Activated T-cell treated with anti-CD3 and anti-CD28 coated beads, Interleukin-2, amount 50 U/mL, for 24 hours (primary cell): ENCODE measurements at places on chromosomes 6 and 20.

DNA sequence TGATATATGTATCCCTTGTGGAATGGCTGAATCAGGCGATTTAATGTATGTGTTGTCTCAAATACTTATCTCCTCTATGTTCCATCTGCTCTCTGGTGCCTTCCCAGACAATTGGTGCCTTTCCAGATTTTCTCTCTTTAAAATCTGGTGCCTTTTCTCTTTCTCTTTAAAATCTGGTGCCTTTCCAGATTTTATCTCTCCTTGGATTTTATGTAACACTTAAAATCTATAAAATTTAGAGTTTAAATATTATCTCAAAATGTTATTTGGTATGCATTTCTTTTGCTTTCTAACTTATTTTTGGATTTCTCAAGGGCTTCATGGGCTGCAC is 116.3 kb downstream of the KIF13A start:
- DNase-seq = no peak

DNA sequence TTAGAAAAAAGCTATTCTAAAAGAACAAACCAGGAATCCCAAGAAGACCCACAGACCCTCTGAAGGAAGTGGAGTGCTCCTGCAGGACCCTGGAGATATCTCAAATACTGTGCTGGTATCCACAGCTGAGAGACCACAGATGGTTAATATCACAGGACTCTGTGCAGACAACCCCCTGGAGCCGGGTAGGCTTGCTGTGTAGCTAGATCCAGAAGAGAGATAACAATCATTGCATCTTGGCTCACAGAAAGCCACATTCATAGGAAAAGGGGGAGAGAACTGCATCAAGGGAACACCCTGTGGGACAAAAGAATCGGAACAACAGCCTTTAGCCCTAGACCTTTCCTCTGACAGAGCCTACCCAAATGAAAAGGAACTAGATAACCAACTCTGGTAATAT is 689.5 kb downstream of the PHF3 start:
- DNase-seq = no peak

DNA sequence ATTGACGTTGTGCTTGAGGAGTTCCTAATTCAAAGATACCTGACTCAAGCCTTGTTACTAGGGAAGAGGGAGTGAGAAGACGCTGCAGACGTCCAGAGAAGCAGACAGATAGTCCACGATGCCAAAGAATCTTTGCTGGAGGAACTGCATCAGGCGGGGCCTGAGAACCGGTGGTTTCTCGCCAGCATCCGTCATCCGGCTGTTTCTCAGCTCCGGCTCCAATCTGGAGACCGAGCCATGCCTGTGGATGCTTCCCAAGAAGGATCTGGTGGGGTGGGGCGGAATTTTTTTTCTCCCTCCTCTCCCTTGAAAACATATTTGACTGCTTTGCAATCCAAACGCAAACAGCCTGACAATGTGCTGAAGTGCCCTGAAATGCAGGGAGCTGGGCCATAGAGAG is 125.8 kb upstream of the SRSF6 start:
- DNase-seq = no peak

DNA sequence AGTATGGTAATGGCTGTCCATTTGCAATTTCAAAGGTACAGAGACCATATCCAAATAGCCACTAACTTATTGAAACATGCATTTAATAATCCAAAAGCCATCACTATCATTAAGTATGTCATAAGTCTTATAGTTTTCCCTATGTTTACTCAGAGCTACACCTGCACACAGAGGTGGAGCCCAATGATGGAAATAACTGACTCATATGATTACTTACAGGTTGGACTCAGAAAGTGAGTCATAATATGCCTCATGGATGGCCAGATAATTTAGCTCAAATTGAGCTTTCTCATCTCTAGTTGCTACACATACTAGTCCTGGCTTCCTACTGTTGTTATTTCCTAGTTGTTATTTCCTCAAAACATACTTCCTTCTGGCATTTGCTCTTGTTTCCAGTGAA is 104.4 kb upstream of the KHDRBS2 start:
- DNase-seq = no peak

DNA sequence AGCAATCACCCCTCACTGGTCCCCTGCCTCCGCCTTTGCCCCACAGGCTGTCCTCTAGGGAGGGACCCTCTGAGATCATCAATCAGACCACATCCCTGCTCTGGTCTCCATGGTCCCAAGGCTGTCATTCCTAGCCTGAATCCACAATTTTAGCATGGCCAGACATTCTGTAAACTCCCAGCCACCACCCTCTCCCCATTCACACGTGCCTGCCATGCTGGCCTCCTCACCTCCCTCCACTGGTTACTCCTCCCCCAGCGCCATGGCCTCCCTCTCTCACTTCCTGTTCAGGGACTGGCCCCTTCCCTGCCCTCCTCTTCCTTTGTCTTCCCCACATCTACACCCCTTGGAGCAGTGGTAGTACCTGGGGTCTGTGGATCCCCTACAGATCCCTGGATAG is 150.7 kb upstream of the MLN start:
- no peak for DNase-seq

DNA sequence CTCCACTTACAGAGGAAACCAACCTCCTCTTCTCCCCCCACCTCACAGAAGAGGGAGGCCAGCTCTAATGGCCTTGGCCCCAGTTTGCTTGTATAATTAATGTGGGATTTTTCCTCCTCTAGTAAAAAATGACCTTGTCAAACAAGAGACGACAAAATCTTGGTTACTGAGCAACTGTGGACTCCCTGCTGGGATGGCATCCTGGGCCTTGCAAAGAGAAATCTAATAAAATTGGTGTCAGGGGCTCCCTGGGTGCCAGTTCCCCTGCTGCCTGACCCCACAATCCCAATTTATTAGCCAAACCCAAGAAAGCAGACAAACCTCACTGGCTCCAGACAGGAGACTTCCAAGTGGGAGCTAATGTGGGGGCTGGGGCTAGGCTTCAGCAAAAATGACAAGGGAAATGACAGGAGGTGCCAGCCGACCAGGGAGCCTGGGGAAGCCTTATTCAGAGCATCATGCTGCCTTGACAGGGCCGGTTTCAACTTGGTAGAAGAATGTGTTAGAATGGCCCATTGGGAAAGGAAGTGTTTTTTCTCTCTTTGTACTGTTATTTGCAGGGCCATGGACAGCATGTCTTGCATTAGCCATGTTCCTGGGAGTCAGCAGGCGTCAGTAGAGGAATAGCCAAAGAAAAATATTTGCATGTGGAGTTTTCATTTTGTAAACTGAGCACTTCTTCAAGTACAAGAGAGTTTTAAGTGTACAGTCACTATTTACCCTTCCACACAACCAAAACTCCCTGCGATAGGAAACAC is 816.9 kb downstream of the DHX35 start:
- DNase-seq = no peak

DNA sequence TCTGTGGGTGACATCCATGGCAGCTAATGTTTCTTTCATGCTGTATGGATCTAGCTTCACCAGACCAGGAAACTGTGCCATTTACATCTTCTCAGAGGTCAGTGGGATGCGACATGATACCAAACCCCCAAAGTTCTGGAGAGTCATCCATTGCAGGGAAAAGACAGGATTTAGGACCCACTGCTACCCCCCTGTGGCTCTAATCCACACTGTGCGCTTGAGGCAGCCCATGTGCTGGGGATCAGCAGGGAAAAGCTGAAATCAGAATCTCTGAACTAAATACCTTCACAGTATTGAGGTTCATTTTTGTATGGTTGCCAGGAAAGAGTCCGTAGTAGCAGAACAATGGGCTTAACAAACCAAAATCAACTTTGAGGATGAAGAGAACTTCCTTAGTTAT is 164.4 kb downstream of the TMEM242 start:
- no peak for DNase-seq

GRCh38 chr6:139539852-139540251 is 165.4 kb upstream of the CITED2 start:
- DNase-seq = no peak

DNA sequence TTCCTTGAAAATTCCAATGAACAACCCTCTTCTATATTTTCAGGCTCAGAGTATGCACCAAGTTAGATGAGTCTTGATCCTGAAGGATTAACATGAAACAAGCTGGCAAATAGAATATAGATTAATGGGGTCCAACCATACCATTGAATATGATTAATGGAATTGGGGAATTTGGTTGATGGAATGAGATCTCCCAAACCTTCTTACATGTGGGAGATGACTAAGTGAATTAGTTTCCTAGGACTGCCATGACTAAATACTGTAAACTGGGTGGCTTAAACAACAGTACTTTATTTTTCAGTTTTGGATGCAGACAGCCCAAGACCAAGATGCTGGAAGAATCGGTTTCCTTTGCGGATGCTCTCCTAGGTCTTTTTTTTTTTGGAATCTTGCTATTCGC is 347.0 kb downstream of the QKI start:
- DNase-seq = no peak

GRCh38 chr6:89708316-89708715 is 69.8 kb upstream of the LYRM2 start:
- DNase-seq = no peak

DNA sequence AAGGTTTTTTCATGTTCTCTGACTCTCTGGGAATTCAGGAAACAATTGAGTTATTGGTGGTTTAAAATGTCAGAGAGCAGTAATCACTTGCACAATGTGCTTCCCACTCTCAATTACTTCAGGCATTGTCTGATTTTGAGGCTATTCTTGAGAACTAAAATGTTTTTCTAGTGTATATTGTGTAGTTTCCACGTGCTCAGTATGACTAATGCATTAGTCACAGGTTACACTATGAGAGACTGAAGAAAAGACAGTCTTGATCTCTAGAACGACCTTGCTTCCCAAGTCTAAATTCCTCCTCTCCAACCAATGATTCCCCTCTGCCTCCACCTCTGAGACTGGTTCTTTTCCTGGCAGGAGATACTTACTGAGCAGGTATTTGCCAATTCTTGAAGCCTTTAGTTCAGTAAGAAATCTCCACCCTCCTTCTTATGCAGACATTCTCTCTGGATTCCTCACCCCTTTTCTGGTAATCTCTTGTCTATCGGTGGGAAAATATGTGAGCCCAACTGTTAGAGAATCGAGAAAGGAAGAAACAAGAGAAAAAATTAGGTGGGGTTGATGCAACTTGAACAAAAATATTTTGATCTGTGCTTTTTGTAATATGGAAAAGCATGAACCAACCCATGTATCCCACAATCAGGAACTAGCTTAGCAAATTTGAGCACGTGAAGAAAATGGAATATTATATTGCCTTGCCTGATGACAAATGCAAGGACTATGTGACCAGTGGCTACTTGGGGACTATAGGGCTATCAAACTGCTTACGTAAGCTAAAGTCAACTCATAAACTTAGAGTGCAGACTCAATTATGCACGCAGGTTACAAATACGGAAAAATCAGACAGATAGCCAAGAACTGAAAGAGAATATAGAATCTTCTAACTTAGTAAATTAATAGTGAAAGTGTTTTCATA is 61.1 kb upstream of the SLC22A16 start:
- no peak for DNase-seq

DNA sequence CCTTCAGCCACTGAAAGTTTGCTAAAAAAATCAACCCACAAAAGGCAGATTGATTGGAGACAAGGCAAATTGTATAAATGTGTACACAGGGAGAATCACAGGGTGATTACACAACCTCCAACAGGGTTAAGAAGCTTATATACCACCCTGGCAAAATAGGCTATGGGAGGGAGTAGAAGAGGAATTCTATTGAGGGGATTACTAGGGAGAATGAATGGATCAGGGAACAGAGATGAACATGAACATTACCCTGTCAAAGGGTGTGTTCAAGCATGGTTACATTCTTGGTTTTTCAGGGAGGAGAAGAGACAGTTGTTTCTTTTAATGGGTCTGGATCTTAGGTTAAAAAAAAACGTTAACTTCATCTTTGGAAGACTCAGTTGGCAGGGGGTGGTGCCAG is 5.1 kb upstream of the MRS2 start:
- no peak for DNase-seq

GRCh38 chr6:137848672-137849071 is 18.4 kb upstream of the TNFAIP3 start:
- DNase-seq = no peak

DNA sequence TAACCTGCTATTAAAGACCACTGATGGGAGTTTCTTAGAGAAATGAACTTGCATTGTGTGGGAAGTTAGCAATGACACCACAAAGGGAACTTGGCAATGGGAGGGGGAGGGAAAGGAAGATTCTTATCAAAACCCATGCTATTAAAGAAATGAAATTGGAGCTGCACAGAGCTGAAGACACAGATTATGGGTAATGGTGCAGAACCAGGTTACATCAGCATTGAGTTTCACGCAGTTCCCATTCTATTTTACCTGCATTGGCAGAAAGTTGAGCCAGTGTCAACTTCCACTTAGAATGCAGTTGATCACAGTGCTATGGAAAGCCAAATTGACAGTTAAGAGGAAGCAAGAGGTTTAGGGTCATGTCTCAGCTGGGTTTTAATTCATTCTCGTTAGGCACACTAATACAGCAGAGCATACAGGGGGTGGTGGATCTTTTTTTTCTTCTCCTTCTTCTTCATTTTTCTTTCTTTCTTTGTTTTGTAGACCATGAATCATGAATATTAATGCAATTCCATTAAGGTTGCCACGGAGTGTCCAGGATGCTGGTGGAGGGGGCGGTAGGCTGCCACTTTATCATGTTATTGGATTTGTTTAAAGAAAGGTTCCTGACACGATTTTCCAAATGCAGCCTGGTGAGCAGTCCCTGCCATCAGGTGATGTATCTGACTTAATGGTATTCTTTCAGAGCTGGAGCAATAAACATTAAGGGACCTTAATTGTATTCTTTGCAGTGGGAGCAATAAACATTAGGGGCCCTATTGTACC is 1092.0 kb upstream of the MAP3K7 start:
- no peak for DNase-seq

DNA sequence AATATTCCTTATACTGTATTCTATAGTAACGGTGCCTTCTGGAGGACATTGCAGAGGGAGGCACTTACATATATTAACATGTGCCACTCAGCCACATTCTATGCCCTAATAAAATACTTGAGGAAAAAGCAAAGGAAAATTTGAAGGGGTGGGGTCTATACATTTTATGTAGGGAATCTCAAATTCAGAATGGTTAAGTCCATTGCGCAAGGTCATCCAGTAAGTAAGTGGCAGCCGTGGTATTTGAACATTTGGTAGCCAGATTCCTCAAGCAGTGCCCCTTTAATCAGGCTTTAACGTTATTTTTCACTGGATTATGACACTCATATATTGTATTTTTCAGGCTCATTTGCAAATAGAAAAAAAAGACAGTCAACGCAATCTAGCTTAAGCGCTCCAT is 738.3 kb downstream of the DOK5 start:
- no peak for DNase-seq

- DNase-seq = no peak
Measured at GRCh38 chr20:38995536-38996044, 33.4 kb downstream of the DHX35 start.

GRCh38 chr6:140012150-140012549 is 637.7 kb upstream of the CITED2 start:
- DNase-seq = no peak

GRCh38 chr20:61442075-61442670 is 190.1 kb downstream of the CDH4 start:
- DNase-seq = no peak

DNA sequence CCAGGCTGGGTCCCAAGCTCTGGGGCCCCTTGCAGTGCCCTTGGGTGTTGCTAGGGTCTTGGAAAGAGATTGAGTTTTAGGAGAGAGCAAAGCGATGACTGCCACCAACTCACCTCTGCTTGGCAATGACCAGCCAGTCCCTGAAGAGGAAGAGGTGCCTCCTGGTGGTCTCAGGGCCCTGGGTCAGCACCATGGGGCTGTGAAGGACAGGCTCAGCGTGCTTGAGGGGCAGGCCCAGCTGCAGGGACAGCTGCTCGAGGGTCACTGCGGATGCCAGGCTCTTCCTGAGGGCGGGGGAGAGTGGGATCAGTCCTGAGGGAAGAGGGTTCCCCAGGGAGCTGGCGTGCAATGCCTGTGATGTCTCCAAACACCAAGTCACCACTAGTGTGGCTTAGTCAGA is 50.8 kb upstream of the TAGAP start:
- no peak for DNase-seq

GRCh38 chr20:2379511-2380229 is 1.0 kb upstream of the TGM6 start:
- DNase-seq = no peak
